ENCODE measurements at places on chromosomes 3 and 15. TPM values are rescaled to one million over a fixed set of nuclear protein-coding genes. Genes with fewer than 3 reads are reported as not detected.

GRCh38 chr3:137771401-137772213 is 7.5 kb downstream of the SOX14 start:
- H3K27me3 ChIP-seq: peaks cover 48% of the 10 kb centered on the region
- no peak for DNase-seq
- no peak overlapping the region for H3K4me3 ChIP-seq
- H3K27ac ChIP-seq: no peak overlapping the region
- peaks cover 5% of the 10 kb centered on the region for H3K36me3 ChIP-seq

DNA sequence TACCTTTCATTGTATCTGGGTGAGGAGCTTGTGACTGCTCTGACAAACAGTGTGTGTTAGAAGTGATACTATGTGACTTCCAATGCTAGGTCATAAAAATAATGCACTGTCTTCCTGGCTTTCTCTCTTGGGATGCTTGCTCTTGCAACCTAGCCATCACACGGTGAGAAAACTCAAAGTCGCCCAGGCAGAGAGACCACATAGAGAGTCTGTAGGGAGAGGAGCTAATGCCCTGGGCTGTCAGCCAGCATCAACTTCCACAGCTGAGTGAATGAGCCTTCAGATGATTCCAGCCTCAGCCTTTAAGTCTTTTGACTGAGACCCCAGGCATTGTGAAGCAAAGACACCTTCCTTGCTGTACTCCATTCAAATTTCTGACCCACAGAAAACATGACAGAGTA is 220.6 kb upstream of the SGO1 start:
- no peaks in the 10 kb centered on the region for H3K36me3 ChIP-seq
- no peak overlapping the region for H3K27ac ChIP-seq
- DNase-seq: no peak

- peaks cover 44% of the 10 kb centered on the region for H3K4me1 ChIP-seq
- H3K36me3 ChIP-seq: no peaks in the 10 kb centered on the region
- H3K27me3 ChIP-seq: no peaks in the 10 kb centered on the region
- DNase-seq: peak; percentile 95
- H3K4me3 ChIP-seq: peak overlapping the region; percentile 76
- peak overlapping the region; percentile 86 for H3K27ac ChIP-seq
Measured at GRCh38 chr3:126267169-126267975, 87.0 kb upstream of the ALDH1L1 start.

Gene ZNF662
- total RNA-seq: not detected

- no peak overlapping the region for H3K4me3 ChIP-seq
- no peak overlapping the region for H3K27ac ChIP-seq
- DNase-seq: peak; percentile 13
- peaks cover 32% of the 10 kb centered on the region for H3K27me3 ChIP-seq
Measured at GRCh38 chr15:73809728-73810501, 56.8 kb upstream of the INSYN1 start.

Gene SPINK8
- total RNA-seq: not detected

Gene KCNAB1
- not detected for total RNA-seq

Gene RETNLB
- not detected for total RNA-seq

GRCh38 chr15:68271854-68272471 is 5.6 kb upstream of the FEM1B start:
- H3K4me3 ChIP-seq: peak overlapping the region; percentile 80
- peaks cover 5% of the 10 kb centered on the region for H3K27me3 ChIP-seq
- DNase-seq: peak; percentile 83
- H3K4me1 ChIP-seq: peaks cover 53% of the 10 kb centered on the region

DNA sequence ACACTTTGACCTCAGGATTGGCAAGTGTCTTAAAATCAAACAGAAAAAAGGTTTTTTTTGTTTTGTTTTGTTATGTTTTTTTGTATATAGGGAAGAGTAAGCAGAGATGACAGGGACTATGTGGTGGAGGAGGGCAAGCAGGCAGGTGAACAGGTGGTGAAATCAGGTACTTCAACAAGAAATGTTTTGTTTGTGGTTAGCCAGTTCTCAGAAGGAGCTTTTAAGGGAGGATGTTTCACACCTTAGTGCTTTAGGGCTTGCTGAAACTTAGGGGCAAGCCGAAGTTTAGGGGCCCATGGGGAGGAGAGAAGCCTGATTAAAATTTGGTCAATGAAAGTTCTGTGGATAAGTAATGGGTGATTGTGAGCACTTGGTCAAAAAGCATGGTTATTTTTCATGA is 370.7 kb upstream of the SLCO3A1 start:
- no peaks in the 10 kb centered on the region for H3K36me3 ChIP-seq
- no peak for DNase-seq
- no peak overlapping the region for H3K4me3 ChIP-seq
- no peak overlapping the region for H3K27ac ChIP-seq

DNA sequence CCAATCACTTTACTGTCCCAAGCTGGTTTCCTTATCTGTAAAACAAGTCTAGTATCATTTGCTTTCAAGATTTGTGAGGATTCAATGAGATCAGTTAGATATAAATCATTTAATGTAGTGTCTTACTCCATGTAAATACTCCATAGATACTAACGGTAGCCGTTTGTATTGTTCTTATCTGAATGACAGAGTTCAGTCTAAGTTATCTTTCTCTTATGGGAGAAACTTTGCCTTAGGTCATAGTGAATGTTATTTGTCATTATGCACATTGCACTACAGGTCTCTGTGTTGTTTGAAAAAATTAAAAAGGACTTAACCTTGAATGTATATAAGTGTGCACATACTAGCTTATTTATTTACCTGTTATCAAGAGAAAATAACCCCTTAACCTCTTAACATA is 44.7 kb downstream of the MBNL1 start:
- peaks cover 73% of the 10 kb centered on the region for H3K4me1 ChIP-seq
- no peak overlapping the region for H3K4me3 ChIP-seq
- peaks cover 32% of the 10 kb centered on the region for H3K36me3 ChIP-seq
- no peaks in the 10 kb centered on the region for H3K27me3 ChIP-seq
- H3K27ac ChIP-seq: no peak overlapping the region

GRCh38 chr15:32007355-32007960 is 22.9 kb upstream of the CHRNA7 start:
- no peak overlapping the region for H3K4me3 ChIP-seq
- no peaks in the 10 kb centered on the region for H3K36me3 ChIP-seq
- no peaks in the 10 kb centered on the region for H3K27me3 ChIP-seq
- DNase-seq: no peak
- no peaks in the 10 kb centered on the region for H3K4me1 ChIP-seq
- H3K27ac ChIP-seq: no peak overlapping the region

DNA sequence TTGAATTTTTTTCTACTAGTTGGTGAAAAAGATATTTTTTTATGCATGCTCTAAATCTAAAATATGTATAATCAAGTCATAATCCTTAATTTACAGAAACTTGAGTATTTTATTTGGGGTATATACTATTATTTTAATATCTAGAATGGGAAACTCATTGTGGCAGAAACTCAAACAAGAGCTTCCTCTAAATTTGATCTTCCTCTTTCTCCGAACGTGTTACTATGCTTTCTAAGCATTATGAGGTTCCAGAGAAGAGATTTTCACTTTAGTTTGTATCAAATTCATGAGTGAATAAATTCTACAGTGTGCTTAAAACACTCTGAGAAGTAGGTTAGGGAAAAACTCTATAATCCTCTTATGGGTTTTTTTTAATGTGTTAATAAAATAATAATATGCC is 173.1 kb downstream of the POTEB3 start:
- no peaks in the 10 kb centered on the region for H3K27me3 ChIP-seq
- H3K36me3 ChIP-seq: peaks cover 13% of the 10 kb centered on the region

- H3K27me3 ChIP-seq: no peaks in the 10 kb centered on the region
- no peaks in the 10 kb centered on the region for H3K4me1 ChIP-seq
- H3K4me3 ChIP-seq: no peak overlapping the region
- H3K27ac ChIP-seq: no peak overlapping the region
Measured at GRCh38 chr3:76664816-76665215, 375.1 kb upstream of the ROBO2 start.

GRCh38 chr3:100440895-100441294 is 39.6 kb downstream of the LNP1 start:
- no peak overlapping the region for H3K27ac ChIP-seq
- no peak overlapping the region for H3K4me3 ChIP-seq
- peaks cover 9% of the 10 kb centered on the region for H3K36me3 ChIP-seq
- DNase-seq: no peak
- peaks cover 10% of the 10 kb centered on the region for H3K4me1 ChIP-seq

All from HFFc6 (cell line).